ENCODE measurements at places on chromosomes 5 and 9.

GRCh38 chr5:159385536-159385935, 55.2 kb upstream of the IL12B start:
- no peak for DNase-seq

GRCh38 chr5:76099286-76099702, 16.1 kb downstream of the SV2C start:
- DNase-seq, result no peak

GRCh38 chr9:35257986-35258659, 96.3 kb downstream of the UNC13B start:
- no peak for DNase-seq

GRCh38 chr9:108780942-108781734, 74.6 kb downstream of the ACTL7B start:
- DNase-seq, result no peak

DNA sequence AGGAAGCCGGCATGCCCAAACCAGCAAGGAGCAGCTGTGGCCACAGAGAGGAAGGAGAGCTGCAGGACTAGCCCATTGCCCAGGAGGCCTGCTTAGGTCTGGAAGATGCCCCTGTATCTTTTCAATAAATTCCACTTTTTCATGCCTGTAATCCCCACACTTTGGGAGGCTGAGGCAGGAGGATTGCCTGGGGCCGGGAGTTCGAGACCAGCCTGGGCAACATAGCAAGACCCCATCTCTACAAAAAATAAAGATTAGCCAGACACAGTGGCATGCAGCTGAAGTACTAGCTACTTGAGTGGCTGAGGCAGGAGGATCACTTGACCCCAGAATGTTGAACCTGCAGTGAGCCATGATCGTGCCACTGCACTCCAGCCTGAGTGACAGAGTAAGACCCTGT, 5.3 kb upstream of the TSC1 start:
- DNase-seq, result no peak

- no peak for DNase-seq
Observed at GRCh38 chr9:93189369-93190132, 5.6 kb downstream of the WNK2 start.

GRCh38 chr9:114092336-114092735, 6.8 kb downstream of the KIF12 start:
- DNase-seq, result no peak

GRCh38 chr9:123718188-123718587, 211.7 kb downstream of the DENND1A start:
- no peak for DNase-seq

GRCh38 chr5:133299728-133300127, 247.9 kb downstream of the HSPA4 start:
- no peak for DNase-seq

DNA sequence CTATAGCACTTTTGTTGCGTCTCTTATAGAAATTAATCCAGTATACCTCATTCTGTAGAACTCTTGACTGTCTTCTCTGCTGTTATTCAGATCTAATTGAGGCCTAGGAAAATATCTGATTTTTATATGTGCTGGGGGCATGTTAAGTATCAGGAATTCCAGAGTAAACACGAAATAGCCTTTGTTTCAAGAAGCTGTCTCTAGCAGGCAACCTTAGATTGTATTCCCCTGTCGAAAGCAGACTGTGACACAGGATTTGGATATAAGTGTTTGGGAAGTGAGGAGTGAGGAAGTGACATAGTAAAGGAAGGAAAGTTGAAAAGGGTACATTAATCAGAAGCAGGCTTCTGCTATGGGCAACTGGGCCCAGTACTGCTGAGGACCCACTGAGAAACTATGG, 72.1 kb upstream of the RASA1 start:
- peak; percentile 46 for DNase-seq

GRCh38 chr9:87674565-87675299, 51.2 kb upstream of the CTSL start:
- no peak for DNase-seq

GRCh38 chr9:17810728-17811571, 232.1 kb downstream of the SH3GL2 start:
- peak; percentile 78 for DNase-seq

GRCh38 chr5:103764403-103764802, 201.8 kb upstream of the NUDT12 start:
- no peak for DNase-seq

DNA sequence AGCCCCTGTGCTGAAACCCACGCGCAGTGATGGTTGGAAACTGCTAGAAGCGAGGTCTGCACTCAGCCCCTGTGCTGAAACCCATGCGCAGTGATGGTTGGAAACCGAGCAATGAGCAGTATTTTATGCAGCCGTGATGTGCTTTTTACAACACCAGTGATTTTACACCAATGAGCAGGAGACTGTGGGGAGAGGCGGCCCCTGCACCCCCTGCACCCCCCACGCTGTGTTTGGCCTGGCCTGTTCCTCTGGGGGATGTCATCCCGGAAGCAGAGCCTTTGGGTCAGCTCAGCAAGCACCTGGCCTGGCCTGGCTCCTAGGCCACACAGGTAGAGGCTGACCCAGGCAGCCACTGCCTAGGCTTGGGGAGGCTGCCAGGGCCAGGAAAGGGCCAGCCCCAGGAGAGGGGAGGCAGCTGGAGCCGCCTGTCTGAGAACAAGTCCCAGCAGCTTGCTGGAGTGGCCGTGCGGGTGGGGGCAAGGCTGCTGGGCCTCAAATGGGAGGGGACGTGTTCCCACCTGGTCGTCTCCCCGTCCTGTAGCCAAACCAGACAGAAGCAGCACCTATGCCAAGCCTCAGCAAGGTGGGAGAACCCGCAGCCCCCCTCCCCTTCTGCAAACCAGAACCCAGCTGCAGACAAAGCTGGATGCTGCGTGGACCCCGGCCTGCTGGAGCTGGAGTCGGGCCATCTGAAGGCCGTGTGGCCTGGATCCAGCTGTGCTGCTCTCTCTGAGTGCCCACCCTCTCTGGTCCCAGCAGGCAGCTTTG, 46.8 kb downstream of the DBH start:
- no peak for DNase-seq

- DNase-seq, result peak; percentile 45
Observed at GRCh38 chr5:378976-379742, 57.6 kb downstream of the AHRR start.

- DNase-seq, result no peak
Observed at GRCh38 chr5:124253203-124253810, 493.1 kb downstream of the ZNF608 start.

DNA sequence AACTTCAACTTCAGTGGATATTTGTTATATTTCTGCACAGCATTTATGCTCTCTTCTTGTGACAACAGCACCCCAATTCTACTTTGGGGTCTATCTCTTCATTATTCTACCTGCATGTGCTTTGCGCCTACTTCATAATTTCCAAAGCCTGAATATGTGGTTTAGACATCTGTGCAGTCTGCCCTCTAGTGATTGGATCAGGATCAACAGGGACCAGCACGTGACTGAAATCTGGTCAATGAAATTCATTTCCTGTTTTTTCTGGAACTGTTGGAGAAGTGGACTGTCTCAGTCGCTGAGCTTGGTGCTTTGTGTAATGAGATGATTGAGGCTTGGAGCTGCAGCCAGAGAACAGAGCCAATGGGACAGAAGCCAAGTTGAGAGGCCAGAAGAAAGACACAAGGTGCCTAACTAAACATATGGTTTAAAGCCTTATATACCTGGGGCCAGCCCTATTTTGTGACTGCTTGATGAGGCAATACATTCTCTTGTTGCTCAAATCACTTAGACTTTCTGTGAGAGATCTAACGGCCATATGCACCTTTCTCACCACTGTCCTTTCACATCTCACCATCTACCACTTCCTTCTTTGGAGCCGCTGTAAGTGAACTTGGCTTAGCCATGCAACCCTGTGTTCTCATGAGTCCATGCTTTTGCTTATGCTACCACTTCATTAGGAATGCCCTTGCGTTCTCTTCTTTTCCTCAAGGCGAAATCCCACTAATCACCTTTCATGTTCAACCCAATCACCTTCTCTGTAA, 68.8 kb upstream of the PPP2R2B start:
- DNase-seq, result peak; percentile 3

GRCh38 chr5:150261231-150261630, 28.3 kb downstream of the CAMK2A start:
- DNase-seq, result no peak

Measured in cardiac fibroblast (primary cell).